ENCODE measurements at places on chromosomes 16 and 17.

DNA sequence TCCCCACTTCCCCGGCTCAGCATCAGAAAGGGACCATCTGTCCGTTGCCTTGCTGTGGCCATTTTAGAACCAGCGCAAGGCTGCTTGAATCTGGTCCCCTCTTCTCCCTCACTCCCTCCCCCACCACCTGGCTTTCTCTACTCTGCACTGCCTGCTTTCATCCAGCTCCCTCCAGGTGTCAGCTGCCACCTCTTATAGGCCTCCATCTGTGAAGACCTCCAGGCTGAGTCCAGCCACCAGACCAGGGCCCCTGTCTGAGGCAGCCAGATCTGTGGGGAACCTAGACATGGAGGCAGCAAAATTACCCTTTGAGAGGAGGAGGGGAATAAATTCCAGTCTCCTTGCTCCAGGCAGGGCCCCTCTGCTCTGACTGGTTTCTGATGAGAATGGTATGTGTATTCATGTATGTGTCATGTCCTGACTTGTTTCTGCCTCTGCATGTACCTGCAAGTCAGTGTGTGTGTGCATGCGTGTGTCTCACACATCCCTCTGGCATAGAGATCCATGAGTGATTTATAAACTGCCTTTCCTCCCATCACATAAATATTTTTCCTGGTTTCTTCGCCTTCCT is 21.1 kb downstream of the MINK1 start:
- DNase-seq: no peak

GRCh38 chr16:14070877-14071575 is at the start of gene MRTFB:
MRTFB (plus strand) TSS chr16:14071319; CDS start chr16:14140607, 69,288 bp downstream.
- peak; percentile 71 for DNase-seq

GRCh38 chr17:59439741-59440211 is 108.3 kb downstream of the YPEL2 start:
- DNase-seq: no peak

DNA sequence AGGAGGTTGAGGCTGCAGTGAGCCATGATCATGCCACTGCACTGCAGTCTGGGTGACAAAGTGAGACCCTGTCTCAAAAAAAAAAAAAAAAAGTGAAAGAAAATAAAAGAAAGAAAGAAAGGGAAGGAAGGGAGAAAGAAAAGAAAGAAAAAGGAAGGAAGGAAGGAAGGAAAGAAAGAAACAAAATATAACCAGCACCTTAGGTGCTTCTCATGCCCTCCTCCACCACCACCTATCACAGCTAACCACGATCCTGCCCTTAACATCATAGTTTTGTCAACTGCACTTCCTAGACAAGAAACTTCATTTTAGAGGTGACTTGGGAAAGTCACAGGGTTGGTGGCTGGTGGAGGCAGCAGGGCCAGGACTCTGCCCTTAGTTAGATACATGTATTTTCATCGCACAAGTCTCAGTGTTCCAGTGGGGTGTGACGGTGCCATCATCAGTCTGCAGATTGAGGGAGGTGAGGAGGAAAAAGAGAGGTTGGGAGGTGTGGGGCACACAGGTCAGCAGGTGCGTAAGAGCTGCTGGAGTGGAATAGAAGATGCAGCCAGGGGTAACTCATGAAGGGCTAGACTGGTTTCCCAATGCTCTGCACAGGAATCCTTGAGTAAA is 10.0 kb downstream of the SUPT4H1 start:
- DNase-seq: no peak

- DNase-seq: no peak
These were observed 137.6 kb downstream of the RBFOX3 start for GRCh38 chr17:79473111-79473875.

GRCh38 chr17:19454074-19454473 is 43.0 kb downstream of the RNF112 start:
- no peak for DNase-seq

DNA sequence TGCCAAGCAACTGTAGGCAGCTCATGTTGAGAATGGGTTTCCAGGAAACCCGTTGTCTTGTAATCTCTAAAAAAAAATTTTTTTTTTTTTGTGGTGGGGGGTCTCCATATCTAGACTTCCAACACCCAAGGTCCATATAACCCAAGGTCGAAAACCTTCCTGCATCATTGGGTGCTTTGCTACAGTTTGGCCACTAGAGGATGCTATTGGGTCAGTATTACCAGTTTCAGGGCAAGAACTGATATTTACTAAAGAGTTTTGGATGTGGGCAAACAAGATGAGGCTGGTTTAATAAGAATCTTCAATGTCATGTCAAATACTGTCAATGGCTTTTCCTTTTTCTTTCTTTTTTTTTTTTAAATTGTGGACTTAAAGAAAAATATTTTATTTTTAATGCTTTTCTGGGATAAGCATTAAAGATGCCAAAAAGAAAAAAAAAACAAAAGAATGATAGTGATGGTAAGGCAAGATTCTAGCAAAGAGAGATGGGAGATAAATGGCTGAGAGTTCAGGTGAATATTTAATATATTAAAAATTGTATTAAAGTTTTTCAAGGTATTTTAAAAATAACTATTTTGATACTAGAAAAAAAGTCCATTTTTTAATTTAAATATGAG is 62.2 kb downstream of the DHRS7C start:
- peak; percentile 65 for DNase-seq

DNA sequence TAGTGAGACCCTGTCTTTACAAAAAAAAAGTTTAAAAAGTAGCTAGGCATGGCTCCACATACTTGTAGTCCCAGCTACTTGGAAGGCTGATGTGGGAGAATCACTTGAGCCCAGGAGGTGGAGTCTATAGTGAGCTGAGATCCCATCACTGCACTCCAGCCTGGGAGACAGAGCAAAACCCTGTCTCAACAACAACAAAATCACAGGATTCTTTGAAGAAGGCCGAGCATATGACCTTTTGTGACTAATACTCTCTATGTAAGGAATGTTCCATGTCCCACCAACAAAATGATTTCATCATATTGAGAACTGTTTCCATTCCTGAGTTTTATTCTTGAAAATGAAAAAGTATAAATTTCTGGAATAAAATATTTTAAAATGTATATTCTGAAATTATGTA is 58.9 kb upstream of the EFCAB3 start:
- no peak for DNase-seq

GRCh38 chr16:85445779-85446222 is 167.3 kb upstream of the GSE1 start:
- DNase-seq: no peak

- DNase-seq: no peak
These were observed 488.5 kb upstream of the SOX9 start for GRCh38 chr17:71632328-71632727.

GRCh38 chr17:78185981-78186691 is 716 bp downstream of the TK1 start:
- DNase-seq: peak; percentile 63

Data from NB4 (cell line).